ENCODE measurements at places on chromosomes 13 and 19. TPM values are rescaled to one million over a fixed set of nuclear protein-coding genes. Genes with fewer than 3 reads are reported as not detected.

- DNase-seq: no peak
Observed at GRCh38 chr19:19381007-19381926, 24.2 kb upstream of the GATAD2A start.

- no peak for DNase-seq
Observed at GRCh38 chr13:53415135-53415534, 386.5 kb downstream of the OLFM4 start.

- no peak for DNase-seq
Observed at GRCh38 chr19:49844138-49845095, 6.5 kb upstream of the PTOV1 start.

DNA sequence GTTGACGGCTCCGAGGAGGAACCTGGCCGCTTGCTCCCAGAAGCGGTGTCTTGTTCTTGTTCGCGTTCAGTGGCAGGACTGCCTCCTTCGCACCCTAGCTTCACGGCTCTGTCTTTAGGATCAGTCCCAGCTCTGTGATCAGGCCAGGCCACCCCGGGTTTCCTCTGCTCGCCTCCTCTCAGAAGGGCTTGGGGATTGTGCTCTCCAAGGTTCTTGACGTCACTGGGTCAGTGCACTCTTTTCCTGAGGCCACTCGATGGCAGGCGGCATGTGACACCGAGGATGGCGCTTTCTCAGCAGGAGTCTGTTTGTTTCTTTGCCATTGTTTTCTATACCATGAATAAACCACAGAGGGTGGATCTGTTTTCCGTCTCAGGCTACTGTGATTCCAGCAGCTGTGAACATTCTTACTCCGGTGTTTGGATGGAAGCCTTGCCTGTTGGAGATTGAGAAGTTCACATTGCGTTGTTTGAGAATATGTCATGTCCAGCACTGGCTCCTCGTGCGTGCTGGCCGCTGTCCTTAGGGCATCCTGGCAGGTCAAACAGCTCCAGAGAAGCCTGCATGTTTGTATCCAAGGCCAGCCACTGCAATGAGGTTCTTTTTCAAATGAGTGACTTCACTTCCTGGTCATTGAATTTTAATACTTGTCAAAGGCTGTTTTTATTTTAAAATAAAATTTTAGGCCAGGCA lies 44.5 kb downstream of the SLC7A9 start:
- DNase-seq: no peak

CGB5 gene
- 0.35 TPM for total RNA-seq

Data from WTC11 (cell line).